Activated T-cell treated with anti-CD3 and anti-CD28 coated beads, Interleukin-2, amount 50 U/mL, for 48 hours (primary cell): ENCODE measurements at places on chromosomes 7 and 10.

DNA sequence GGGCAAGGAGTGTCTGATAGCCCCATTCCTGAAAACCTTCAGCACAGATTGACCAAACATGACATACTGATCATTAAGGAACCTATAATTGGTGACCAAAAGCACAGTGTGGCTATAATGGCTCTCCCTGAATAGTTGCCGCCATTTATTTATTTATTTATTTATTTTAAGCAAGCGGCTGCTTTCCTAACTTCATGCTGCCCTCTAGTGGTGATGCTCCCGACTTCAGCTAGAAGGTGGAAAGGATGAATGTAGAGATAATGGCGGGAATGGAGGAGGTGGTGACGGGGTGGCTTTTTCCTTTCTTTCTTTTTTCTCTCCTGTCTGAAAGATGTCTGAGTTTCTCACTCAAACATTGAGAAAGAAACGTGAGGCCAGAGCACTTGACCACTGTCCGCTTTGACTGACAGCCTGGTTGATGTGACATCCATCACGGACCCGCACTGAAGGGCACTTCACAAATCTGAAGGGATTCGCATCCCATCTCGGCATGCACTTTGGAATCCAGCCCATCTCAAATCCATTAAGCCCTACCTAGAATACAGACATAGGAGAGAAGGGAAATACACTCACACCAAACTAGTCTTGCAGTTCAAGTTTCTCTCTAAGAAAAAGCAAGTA, 1090.1 kb downstream of the KCNMA1 start:
- DNase-seq = peak; percentile 66

DNA sequence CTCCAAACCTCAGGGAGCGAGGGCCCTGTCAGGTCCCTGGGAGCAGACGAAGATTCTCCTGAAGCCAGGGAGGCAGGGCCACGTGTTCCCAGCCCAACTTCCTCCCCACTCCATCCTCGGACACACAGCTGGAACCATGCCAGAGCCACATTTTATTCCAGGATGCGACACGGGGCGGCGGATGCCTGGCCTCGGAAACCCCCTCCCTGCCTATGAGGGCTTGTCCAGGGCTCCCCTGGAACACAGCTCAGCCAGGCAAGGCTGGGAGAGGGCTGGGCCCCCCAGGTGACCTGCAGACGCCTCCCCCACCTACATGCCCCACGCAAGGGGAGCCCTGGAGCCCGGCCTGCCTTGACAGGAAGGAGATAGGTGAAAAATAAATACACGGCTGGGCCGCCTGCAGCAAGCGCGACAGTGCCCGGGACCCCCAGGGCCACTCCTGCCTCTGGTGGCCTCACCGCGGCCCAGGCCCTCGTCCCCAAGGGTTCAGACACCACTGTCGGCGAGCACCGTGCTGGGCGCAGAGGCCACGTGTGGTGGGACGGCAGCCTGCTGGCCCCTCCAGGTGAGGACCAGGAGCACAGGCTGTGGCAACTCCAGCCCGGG, 21.5 kb downstream of the GET4 start:
- no peak for DNase-seq

GRCh38 chr10:73655990-73656298, at the start of gene SYNPO2L:
TSS of gene SYNPO2L (minus strand) at chr10:73656029. CDS start at chr10:73655922, 107 bp downstream.
- no peak for DNase-seq

DNA sequence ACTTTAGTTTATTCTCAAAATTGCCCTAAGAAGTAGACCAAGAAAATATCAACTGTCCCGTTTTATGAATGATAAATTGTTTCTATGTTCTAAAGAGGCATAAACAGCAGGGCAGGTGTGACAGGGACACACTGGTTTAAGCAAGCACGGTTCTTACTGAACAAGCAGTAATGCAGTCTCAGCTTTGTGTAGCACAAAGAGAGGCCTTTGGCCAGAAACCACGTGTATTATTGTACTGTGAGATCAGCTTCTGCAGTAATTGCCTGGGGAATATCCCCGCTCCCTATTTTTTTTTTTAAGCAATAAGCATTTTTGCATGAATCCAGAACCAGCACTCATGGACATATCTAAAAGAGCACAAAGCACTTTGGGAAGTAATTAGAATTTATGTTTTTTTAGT, 255.4 kb downstream of the WDR11 start:
- no peak for DNase-seq

- DNase-seq = no peak
Measured at GRCh38 chr7:130741331-130741995, 7.5 kb upstream of the KLF14 start.

DNA sequence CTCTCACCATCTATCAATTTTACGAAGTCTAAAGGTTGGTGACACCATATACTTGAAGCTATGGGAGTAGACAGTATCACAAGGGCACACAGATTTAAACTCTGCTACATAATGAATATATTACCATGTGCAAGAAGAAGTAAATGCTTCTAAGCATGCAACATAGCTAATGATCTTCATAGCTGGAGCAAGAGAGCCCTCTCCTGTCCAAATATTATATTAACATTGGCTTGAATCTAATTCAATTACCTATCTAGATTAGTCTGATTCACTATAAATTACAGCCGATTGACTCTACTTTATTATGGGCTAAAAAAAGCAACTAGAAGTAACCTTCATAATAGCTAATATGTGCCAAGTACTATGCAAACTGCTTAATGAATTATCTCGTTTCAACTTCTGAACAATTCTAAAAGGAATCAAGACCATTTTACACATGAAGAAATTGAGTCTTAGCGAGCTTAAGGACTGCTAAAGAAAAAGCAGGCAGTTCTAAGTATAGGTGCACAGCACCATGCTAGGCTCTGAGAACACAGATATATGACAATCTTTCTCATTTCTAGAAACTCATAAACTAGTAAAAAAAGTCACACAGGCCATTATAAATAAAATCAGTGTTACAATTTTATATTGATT, 21.9 kb downstream of the FRA10AC1 start:
- DNase-seq = no peak

DNA sequence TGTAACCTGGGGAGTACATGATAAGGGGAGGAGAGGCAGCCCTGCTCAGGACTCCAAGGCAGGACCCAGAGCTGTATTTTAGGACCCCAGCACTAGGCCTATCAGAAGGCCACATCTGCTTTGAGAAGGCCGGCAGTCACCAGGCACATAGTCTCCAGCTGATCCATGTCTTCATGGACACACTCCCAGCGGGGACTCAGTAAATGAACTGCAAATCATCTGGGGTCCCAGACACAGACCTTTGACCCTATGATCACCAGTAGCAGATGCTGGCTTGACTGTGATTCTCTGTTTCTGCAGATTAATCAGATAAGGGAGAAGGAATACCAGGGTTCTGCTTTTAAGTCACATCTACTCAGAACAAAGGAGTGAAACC, 341.4 kb upstream of the PODXL start:
- DNase-seq = no peak

DNA sequence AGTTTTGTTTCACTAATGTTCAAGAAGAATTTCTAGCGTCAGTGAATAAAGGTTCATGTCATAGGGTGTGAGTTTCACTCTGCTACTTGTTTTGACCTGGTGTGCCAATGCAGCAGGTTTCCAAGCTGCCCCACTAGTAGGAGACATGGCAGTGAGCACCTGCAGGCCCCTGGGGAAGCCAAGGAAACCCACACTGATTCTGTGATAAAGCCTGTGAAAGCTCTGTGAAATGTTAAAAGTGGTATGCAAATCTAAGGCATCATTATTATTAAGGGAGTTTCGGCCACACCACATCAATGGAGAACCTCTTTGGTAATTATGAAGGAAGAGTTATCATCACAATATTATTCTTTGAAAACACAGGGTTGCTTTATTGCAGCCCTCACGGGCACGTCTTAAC, 46.4 kb downstream of the ABCB5 start:
- no peak for DNase-seq
